ENCODE measurements at places on chromosomes 3 and 15.

- DNase-seq = no peak
Measured at GRCh38 chr3:142127941-142128658, 21.2 kb downstream of the TFDP2 start.

GRCh38 chr3:38684546-38684945 is 35.1 kb upstream of the SCN5A start:
- DNase-seq = no peak

GRCh38 chr3:117526470-117527079 is 817.0 kb downstream of the TUSC7 start:
- no peak for DNase-seq

DNA sequence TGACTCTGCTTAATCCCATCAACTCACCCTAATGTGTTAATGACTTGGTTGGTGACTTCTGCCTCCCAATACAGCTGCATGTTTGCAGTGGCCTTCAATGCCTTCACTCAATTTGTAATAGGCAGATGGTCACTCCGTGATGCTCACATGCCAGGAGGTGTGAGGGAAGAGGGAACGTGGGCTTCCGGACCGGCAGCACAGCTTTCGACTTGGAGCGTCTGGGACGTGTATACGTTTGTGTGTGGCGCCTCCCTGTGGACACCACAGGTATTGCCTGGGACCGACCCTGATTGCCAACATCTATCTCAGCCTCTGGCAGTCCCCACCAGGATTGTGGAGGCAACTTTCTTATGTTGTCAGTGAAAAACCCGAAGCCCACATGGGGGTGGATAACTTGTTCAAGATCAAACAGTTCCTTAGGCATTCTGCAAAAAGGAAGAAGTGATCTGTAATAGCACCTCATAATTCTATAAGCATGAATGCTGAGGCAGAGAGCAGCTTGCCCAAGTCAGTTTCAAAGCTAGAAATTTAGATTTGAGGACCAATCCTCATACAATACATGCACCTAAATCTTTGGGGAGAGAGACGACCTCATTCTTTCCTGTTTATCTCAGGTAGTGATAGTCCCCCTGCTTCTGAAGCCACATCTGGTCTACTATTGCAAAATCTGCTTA is 16.9 kb downstream of the MRPL46 start:
- no peak for DNase-seq

GRCh38 chr15:92429378-92430068 is 35.8 kb downstream of the ST8SIA2 start:
- no peak for DNase-seq
